Gastrocnemius medialis (tissue), 4 donors: ENCODE measurements at places on chromosomes 4 and X.

GRCh38 chrX:30196322-30196721, 19.0 kb upstream of the MAGEB2 start:
- no peak for DNase-seq

GRCh38 chr4:136281307-136281706, 1251.0 kb downstream of the PCDH18 start:
- DNase-seq: no peak

- DNase-seq: no peak
Observed at GRCh38 chr4:148434075-148434773, 8.0 kb downstream of the NR3C2 start.

- no peak for DNase-seq
Observed at GRCh38 chr4:24473309-24473721, 111.0 kb downstream of the DHX15 start.

DNA sequence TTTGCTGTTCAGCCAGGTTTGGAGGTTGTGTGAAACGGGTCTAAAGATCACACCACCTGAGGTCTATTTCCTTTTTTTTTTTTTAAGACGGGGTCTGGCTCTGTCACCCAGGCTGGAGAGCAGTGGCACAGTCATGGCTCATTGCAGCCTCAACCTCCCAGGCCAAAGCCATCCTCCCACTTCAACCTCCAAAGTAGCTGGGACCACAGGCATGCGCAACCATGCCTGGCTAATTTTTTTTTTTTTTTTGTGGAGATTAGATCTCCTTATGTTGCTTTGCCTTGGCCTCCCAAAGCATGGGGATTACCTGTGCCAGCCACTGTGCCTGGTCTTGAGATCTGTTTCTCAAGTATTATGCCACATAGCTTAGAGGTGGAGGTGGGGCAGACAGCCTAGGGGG, 49.2 kb upstream of the ELOVL6 start:
- no peak for DNase-seq

DNA sequence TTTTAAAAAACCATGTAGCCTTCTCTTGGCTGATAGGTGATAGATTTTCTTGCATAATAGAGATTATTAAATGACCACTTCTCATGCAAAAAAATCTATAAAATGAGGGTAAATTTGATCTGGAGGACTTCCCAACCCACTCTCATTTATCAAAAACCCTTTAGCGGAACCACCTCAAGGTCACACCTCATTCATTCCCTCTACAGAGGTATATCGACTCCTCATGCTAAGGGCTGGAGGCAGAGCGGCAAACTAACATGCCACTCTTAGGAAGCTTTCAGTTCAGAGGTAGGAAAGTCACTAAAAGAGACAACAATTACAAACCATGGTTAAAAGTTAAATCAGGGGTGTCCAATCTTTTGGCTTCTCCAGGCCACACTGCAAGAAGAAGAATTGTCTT, 90.0 kb downstream of the COX7B2 start:
- no peak for DNase-seq

DNA sequence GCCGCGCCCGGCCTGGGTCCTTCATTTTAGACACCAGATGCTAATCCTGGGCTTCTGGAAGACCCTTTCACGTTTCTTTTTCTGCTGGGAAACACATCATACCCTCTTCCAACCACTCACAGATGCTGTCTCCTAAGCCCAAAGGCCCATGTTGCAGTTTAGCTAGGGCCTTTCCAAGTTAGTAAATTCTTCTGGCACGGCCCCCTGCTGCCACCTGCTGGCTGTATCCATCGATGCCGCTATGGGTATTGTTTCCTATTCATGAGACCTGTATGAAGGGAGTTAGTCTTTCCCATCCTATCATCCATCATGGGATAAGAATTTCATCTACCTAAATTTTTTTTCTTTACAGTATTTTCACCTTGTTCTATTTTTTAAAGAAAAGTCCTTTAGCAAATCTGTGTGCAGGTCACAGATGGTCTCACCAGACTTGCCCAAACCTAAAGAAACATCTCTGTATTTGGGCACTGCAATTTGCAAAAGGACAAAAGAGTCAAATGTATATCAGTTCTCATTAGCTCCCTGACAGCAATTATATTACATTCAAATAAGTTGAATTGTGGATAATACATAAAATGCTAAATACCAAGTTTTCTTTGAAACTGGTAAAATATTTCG, 37.8 kb upstream of the SLC9A7 start:
- peak; percentile 28 for DNase-seq

- no peak for DNase-seq
Observed at GRCh38 chrX:11269996-11270395, 23.2 kb upstream of the AMELX start.

GRCh38 chr4:118723369-118723768, 38.2 kb downstream of the METTL14 start:
- DNase-seq: no peak

DNA sequence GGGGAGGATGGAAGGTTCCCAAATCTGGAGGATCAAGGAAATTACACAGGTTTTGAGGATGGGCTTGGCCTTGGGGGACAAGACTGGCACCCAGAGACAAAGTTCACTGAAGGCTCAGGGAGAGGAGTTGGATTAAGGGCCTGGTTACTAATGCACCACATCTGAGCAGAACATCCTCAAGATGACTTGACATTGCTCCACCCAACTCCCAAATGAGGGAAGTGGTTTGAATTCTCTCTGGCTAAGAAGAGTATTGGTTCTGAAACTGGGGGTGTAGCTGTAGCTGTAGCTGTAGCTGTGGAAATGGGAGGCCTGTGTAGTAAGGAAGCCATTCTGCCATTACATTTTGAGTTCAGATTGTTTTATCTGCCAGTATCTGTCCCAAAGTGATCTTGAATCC, 129.4 kb downstream of the RASL11B start:
- DNase-seq: no peak

DNA sequence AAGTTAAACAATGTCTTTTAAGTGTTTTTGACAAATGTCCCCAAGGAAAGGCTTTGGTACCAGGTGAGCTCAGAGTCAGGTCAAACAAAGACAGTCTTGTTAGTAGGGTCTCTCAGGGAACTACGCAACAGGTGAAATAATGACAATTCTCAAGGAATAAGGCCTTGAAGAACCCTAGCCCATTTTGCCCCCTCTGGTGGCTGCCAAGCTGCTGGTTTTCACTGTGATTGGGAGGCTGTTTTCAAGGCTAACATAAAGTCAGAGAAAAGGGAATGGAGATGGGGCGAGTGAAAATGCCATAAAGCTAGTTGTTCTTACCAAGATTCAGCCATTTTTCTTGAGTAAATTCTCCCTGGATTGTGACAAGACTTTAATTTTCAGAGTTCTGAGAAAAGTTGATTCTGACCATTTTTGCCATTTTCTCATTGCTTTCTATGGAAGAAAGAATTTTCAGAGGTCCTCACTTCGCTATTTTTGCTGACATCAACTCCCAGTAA, 58.7 kb downstream of the RWDD4 start:
- no peak for DNase-seq
